ENCODE measurements at places on chromosomes 3 and 15.
A peak's percentile ranks its signal among the peaks of the same experiment; 100 is the strongest.

- peak; percentile 49 for DNase-seq
Observed at GRCh38 chr3:33658991-33659848, 58.8 kb downstream of the CLASP2 start.

DNA sequence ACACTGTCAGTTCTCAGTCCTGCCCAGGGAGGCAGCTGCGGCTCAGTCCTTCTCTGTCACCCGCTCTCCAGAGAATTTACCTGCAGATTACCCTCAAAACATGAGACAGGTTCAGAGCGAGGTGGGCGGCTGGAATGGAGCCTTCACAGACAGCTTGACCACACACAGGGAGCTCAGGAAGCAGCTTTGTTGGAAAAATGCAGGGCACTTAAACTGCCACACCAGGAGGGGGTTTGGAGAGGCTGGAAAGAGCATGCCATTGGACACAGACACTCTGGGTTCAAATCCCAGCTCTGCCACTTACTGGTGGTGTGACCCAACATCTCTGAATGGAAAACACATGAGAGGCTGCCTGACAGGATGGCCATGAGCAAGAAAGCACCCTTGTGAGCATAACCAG is 290.8 kb upstream of the LRRFIP2 start:
- DNase-seq = no peak

GRCh38 chr15:33907326-33907725 is 61.0 kb upstream of the CHRM5 start:
- DNase-seq = no peak

DNA sequence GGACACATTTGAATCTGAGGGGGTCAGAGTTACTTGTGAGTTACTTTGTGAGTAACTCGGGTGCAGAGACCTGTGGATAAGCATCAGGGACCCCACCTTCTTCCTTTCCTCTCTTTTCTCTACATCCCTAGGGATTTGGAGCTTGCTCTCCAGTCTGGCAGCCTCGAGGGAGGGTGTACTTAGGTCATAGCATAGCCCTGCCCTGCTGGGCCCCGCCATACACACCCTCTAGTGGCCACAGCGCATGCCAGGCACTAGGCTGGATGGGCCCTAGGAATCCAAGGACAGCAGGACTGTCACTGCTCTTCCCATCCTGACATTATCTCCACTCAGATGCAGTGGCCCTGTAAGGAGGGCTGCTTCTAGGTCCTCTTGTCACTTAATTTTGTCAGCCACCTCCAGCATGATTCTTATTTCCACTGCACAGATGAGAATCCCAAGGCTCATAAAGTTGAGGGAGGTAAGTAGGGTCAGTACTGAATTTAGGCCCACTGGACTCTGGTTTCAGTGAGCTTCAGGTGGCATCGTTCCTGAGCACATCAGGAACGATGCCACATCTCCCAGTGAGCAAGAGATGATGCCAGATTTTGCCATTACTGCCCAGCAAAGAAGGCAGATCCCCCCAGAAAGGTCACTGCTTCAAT is 3.6 kb upstream of the SMAD6 start:
- DNase-seq = peak; percentile 70

- no peak for DNase-seq
Observed at GRCh38 chr3:40333416-40333815, 23.9 kb downstream of the EIF1B start.

GRCh38 chr3:107265526-107265925 is 111.7 kb upstream of the CCDC54 start:
- no peak for DNase-seq

GRCh38 chr3:23602971-23603370 is 202.8 kb upstream of the UBE2E1 start:
- DNase-seq = no peak

DNA sequence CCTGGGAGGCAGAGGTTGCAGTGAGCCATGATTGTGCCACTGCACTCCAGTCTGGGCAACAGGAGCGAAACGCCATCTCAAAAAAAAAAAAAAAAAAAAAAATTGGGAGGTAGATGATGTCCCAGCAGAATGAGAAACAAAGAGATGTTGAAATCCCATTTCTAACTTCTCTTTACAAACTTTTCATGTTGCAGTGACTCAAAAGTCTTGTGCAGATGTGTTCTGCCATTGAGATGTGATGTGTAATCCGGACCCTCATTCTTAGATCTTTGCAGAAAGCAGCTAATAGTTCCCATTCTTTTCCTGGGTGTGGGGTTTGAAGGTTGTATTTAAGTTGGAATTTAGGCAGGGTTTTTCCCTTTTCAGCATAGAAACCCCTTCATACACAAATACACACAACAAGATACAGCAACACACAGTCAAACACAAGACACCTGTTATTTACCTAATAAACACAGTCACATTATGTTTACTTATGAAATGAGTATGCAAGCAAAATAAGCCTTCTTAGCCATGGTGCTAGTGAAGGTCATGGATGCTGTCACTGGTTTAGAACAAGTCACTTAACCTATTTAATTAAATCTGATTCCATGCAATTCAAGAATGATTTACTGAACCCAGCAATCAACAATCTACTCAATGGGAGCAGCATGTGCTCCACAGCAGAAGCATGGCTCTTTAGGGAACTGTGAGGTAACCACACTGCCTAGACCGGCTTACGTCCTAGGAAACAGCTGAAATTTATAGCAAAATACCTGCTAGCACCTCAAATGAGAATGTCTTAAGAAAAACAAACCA is 14.9 kb downstream of the SIAH2 start:
- DNase-seq = peak; percentile 85
